ENCODE measurements at places on chromosomes 6 and 20.

GRCh38 chr6:101088594-101088993 is 207.5 kb upstream of the ASCC3 start:
- no peak for DNase-seq

- no peak for DNase-seq
Measured at GRCh38 chr6:13419422-13420195, 67.8 kb downstream of the GFOD1 start.

DNA sequence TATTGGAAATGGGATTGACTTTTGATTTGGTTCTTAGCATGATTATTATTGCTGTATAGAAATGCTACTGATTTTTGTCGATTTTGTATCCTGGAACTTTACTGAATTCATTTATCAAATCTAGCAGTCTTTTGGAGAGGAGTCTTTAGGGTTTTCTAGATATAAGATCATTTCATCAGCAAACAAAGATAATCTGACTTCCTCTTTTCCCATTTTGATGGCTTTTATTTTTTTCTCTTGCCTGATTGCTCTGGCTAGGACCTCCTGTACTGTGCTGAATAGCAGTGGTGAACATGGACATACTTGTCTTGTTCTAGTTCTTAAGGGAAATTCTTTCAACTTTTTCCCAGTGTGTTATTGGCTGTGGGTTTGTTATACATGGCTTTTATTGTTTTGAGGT is 64.6 kb downstream of the ZC2HC1B start:
- DNase-seq, result no peak

DNA sequence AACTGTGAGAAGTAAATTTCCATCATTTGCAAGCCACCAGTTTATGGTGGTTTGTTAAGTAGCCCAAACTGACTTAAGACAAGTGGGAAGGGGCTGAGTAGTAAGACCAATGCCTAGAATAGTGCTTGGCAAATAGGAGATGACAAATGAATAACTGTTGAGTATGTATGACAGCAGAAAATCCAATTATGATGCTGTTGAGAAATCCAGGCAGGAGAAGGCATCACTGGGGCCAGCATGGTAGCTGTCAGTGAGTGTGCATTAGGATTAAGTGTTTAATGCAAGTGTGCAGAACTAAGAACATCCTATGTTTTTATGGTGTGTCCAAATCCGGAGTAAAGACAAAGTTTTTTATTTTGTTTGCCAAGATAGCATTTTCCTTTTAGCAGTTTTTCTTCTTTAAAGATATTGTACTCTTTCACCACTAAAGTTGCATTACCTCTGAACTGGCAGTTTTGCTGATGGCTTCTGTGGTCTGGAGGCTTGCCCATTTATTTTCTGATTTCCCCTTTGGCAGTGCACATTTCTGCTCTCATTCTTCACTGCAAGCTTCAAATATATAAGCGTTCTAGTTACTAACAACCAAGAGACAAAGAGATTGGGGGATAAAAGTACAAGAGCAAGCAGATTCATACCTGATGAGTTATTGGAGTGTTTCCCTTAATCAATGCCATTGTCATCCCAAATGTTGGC is 289.7 kb downstream of the KCNQ5 start:
- DNase-seq, result no peak

- DNase-seq, result no peak
Measured at GRCh38 chr20:24566656-24567055, 97.2 kb downstream of the SYNDIG1 start.
